ENCODE measurements at places on chromosomes 6 and 20.

DNA sequence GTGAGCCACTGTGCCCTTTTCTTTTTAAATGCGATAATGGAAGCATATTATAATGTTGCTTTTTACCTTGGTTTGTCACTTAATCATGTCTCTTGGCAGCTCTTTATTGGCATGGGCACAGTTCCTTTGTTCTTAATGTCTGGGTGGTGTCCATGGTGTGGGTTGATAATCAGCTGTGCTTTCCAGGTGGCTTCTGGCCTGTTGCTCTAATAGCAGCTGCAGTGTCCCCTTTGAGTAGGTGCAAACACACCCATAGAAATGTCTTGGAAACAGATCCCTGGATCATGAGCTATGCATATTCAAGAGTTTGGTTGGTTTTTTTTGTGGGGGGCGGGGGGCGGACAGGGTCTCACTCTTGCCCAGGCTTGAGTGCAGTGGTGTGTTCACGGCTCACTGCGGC, 29.9 kb downstream of the EFCAB8 start:
- DNase-seq: no peak

DNA sequence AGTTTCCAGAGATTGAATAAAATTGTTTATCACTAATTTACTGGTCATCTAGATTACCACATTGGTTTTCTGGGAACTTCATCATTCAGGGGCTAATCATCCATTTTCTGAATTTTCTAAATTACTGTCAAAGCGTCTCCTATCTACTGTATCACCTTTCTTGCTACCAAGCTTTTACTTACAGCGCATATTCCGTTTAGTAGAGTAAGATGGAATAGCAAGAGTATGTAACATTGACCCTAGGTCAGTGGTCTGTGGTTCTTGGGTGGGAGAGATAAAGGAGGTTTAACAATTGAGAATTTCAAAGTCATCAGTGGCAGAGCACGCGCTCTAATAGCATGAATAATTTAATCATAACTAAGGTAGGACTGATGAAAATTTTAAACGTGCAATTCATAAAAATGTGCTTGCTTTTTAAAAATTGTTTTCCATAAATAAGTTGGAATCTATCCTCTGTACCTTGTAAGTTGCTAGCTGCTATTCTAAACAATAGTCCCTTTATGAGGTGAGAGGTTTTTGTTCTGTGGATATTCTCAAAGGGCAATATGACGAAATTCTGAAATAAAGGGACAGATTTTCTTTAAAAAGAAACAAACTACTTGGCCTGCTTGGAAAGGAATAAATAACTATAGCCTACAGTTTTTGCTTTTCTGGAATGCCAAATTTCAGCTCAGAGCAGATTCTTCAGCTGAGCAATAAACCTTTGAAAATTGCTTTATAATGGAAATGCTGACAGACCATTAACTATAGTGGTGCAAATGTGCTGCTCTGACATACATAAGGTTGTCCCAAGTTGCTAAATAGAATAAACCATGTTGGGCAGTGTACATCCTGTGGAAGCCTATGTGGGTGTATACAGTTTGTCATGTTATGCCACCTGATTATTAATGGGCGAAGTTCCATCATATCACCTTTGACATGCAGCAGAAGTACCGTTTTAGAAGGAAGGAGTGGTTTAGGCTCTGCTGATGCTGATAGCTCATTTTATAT, 84.1 kb downstream of the ZFAND3 start:
- no peak for DNase-seq

DNA sequence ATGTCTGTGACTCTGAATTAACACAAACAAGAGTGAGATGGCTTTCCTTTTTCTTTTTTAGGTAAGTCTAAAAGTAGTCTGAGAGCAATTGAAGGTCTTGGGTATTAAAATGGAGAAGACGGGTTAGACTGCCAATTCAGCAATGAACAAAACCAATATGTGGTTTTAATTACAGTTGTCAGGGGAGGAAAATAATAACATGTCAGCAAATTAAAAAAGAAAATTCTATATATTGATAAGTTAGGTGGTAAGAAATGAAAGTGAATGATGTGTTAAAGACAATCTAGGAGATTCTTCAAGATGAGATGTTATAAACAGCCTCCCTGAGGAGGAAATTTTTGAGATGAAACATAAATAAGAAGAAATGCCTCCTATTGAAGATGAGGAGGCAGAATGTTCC, 150.6 kb upstream of the HSF2 start:
- no peak for DNase-seq

GRCh38 chr6:144263786-144264185, 21.3 kb upstream of the UTRN start:
- DNase-seq: no peak

DNA sequence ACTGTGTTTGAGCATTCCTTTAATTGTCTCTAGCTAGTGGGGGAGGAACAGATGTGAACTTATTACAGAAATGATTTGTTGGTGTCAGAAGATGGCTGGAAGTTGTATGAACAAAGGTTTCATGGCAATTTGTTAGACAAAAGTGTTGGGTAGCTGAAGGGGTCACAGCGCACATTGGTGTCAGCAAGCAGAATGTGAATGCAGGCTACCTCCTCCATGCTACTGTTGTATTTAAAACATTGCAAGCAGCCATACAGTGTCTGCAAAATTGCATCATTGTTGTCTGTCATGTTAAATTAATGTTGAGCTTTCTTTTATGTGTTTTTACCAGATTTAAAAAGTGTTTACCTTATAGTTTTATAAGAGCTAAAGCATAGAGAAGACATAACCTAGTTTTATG, 6.2 kb downstream of the LRRC1 start:
- DNase-seq: no peak

- DNase-seq: no peak
Measured at GRCh38 chr6:109894181-109894580, 83.9 kb upstream of the GPR6 start.

GRCh38 chr6:105994591-105995390, 91.3 kb upstream of the PRDM1 start:
- no peak for DNase-seq

GRCh38 chr6:14540810-14541540, 423.4 kb downstream of the CD83 start:
- DNase-seq: no peak

DNA sequence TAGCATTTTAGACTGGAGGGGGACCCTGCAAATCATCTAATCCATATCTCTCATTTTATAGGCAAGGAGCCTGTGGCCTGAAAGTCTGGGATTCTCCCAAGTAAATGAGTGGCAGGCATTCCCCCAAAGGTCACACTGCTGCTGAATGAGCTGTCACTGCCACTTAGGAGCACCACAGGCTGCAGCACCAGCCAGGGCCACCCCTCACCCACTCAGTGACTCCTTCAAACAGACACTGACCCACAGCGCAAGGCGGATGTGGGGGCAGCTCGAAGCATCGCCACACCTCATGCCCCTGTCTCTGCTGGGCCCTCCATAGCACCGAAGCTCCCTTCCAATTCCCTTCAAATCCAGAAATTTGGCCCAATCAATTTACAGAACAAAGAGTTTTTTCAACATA, 119.9 kb upstream of the ARID1B start:
- DNase-seq: no peak

DNA sequence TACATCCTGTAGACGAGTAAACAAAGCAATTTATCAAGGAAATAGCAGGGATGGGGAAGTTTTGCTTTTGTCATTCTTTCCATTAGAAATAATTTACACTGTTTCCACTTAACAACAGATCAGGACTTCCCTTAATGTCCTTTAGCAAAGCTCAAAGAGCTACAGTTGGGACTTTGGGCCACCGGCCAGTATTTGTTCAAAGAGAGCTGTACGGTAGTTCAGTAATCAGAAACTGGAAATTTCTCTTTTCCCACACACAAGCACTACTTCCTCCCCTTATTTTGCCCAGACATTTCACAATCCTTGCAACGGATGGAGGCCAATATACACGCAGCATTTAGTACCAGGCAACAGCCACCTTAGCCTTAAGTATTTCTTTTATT, 12.1 kb upstream of the HINT3 start:
- no peak for DNase-seq

GRCh38 chr6:42251500-42251899, 33.8 kb upstream of the MRPS10 start:
- DNase-seq: no peak

DNA sequence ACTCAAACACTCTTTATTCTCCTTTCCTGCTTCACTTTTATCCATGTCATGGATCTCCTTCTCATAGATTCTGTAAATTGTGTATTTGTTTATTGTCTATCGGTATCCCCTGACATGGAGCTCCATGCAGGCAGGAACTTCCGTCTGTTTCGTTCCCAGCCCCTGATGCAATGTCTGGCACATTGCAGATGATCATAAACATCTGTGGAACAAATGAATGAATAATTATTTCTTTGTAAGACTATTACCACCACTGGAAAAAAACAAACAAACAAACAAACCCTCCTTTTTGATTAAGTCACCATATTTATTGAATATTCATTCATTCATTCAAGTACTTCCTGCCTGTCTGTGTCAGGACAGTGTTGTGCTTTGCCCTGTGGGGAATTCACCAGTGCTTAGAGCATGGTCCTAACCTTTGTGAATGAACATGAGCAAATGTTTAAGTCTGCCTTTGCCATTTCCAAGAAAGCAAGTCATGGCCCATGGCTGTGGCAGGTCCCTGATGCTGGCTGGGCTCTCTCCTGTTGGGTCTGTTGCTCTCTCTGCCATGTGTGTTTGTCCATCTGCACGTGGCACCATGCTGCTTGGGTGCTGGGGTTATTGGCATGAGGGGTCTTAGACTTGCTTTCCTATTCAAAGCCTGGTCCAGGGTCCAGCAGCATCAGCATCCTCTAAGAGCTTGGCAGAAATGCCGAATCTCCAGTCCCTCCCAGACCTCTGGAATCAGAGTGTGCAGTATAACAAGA, 47.5 kb upstream of the NAA20 start:
- DNase-seq: no peak

GRCh38 chr20:49656304-49656703, 57.4 kb downstream of the B4GALT5 start:
- DNase-seq: no peak

- DNase-seq: no peak
Measured at GRCh38 chr6:140281236-140281635, 906.8 kb upstream of the CITED2 start.

DNA sequence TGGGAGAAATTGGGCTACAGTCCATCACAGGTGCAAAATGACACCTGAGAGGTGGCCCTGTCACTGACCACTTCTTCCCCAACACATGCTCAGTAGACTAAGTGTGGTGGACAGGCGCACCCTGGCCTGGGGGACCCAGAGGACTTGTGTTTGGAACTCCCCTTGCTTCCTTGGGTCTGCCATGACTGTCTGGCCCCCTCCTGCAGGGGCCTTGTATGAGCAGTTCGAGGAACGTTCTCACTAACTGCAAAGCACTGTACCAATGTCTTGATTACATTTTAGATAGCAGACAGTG, 4.0 kb upstream of the PCK1 start:
- DNase-seq: no peak

DNA sequence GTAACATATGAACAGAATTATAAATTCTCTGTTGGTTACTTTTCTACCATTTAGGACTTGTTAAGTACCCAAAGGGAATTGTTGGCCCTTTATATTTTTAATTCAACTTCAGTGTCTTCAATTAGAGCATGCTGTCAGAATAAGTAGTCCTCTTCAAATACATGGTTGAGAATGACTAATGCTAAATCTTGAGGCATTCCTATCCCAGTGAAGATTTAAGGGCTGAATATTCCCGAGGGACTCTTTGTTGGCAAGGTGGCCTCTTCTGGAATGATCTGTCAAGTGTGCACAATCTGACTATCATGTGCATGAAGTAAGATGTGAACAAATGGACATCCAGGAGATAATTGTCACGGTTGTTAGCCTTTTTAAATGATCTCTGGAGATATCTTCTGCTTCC, 421.7 kb downstream of the BMP2 start:
- DNase-seq: no peak

- DNase-seq: no peak
Measured at GRCh38 chr6:158230967-158231550, 62.9 kb downstream of the GTF2H5 start.

- no peak for DNase-seq
Measured at GRCh38 chr6:23929201-23929600, 196.8 kb upstream of the NRSN1 start.

All from stimulated activated CD4-positive, alpha-beta T cell treated with anti-CD3 and anti-CD28 coated beads, Interleukin-1b, Interleukin-23, amount 100 ng/mL, for 1 hour (primary cell).